Thyroid gland (tissue), 4 donors: ENCODE measurements at places on chromosomes 7 and 10. TPM values are rescaled to one million over a fixed set of nuclear protein-coding genes. Genes with fewer than 3 reads are reported as not detected.

NME8 gene
- total RNA-seq = not detected

ZNF425 gene
- 12.8 TPM for total RNA-seq

CADPS2 gene
- 33.1 TPM for total RNA-seq

NXPH1 gene
- total RNA-seq = not detected

GDF2 gene
- total RNA-seq = not detected

LLCFC1 gene
- 0.67 TPM for total RNA-seq

EIF3A gene
- total RNA-seq = 93.7 TPM

DBNL gene
- 165 TPM for total RNA-seq

TAS2R5 gene
- total RNA-seq = 2.3 TPM

OR6B1 gene
- not detected for total RNA-seq

AGBL3 gene
- 4.5 TPM for total RNA-seq

CRPPA gene
- 1.5 TPM for total RNA-seq

CLDN3 gene
- 253 TPM for total RNA-seq

IL2RA gene
- 1.9 TPM for total RNA-seq

PVRIG gene
- not detected for total RNA-seq

FFAR4 gene
- total RNA-seq = not detected

PRKCQ gene
- 36.9 TPM for total RNA-seq

GIMAP8 gene
- 7.5 TPM for total RNA-seq

SLC39A12 gene
- total RNA-seq = not detected

CDK1 gene
- 1.8 TPM for total RNA-seq

MYH16 gene
- total RNA-seq = not detected

CLRN3 gene
- not detected for total RNA-seq

UCN3 gene
- not detected for total RNA-seq

NEUROD6 gene
- total RNA-seq = not detected

CALCR gene
- 0.11 TPM for total RNA-seq

KDM7A gene
- total RNA-seq = 29.2 TPM

SH2B2 gene
- 19.3 TPM for total RNA-seq

CPA2 gene
- total RNA-seq = not detected

FANK1 gene
- 10.9 TPM for total RNA-seq

WIPF3 gene
- total RNA-seq = 1.1 TPM
